Trophoblast cell (in vitro differentiated cells and primary cell): ENCODE measurements at places on chromosomes 6 and 20.

DNA sequence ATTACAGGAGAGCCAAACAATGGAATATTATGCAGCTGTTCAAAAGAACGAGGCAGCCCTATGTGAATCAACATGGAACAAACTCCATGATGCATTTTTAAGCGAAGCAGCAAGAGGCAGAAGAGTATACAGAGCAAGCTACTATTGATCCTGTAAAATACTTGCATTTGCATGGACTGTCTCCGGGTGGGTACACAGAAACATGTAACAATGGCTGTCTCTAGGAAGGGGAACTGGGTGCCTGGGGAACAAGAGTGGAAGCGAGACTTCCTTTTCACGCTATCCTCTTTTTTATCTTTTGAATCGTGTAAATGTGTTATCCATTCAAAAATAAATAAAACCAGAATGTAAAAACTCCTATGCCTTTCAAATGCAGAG, 93.3 kb upstream of the SIRPA start:
- no peak for DNase-seq

- DNase-seq, result no peak
These were observed 172.1 kb upstream of the OLIG3 start for GRCh38 chr6:137666202-137666774.

DNA sequence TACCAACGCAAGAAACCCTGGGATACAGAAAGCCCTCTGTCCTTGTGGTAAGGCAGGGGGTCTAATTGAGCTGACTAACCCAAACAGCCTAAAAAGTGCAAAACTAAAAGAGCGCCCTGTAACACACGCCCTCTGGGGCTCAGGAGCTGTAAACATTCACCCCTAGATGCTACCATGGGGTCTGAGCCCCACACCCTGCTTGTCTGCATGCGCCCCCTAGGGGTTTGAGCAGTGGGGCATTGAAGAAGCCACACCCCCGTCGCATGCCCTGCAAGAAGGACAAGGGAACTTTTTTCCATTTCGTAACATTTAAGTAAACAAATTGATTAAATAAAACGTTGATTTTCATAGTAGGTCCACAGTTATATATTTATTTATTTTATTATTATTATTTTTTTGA, 616.9 kb upstream of the MAN1A1 start:
- DNase-seq, result no peak

GRCh38 chr6:15876406-15876805, 213.6 kb upstream of the DTNBP1 start:
- no peak for DNase-seq

DNA sequence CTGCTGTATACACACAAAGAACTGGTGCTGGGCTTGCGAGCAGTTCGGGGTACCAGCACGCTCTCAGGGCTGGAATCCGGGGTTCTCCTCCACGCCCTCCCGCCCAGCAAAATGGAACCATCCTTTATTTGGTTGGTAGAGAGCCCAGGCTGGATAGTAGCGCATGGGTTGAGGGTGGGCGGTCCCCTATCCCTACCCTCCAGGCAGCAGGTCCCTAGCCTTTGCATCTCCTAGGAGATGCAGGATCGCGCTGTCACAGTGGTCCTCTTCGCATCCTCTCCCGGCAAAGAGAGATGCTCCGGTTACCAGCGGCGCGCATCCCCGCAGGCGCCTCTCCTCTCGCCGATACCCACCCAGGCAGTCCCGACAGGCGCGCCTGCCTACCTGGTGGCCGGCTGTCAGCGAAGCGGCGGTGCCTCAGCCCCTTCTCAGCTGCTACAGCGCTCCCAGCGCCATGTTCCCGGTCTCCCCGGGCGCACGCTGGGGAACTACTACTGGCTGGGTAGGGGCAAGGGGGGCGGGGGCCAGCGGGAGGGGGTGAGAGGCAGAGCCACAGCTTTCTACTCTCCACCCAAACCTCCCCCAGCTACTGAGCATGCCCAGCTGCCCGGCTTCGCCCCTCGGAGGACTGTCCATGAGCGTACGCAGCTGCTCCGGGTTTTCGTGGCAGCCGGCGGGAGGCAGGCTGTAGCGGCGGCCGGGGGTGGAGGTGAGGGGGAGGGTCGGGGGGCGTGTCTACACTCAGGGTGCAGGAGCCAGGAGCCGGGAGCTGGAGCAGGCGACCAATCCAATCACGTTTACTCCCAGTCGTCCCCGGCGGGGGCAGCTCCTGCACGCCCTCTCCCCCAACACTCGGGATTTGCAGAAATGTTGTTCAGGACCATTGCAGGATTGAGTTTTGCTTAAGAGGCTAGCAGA, at the start of gene PAK5:
Gene PAK5, minus strand, starts transcription at position 699 of the 918 bp plus-strand sequence. CDS start 194,748 bp downstream, outside the sequence.
- no peak for DNase-seq

DNA sequence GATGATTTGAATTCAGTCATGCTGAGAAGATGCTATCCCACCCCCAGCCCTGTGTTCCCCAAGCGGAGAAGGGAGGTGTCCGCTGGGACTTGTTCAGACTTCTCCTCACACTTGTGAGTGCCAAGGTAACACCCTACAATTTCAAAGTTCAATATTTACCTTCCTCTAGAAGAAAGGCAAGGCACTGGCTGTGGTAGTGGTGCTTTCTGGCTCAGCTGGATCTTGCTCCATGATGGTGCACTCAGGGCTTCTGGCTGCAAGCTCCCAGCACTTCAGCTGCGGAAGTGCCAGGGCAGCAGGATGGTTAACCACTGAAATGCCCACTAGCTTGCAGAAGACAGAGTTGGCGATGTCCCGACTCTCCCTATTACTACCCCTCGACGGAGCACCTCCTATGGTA, 135.4 kb downstream of the MTFR2 start:
- no peak for DNase-seq

DNA sequence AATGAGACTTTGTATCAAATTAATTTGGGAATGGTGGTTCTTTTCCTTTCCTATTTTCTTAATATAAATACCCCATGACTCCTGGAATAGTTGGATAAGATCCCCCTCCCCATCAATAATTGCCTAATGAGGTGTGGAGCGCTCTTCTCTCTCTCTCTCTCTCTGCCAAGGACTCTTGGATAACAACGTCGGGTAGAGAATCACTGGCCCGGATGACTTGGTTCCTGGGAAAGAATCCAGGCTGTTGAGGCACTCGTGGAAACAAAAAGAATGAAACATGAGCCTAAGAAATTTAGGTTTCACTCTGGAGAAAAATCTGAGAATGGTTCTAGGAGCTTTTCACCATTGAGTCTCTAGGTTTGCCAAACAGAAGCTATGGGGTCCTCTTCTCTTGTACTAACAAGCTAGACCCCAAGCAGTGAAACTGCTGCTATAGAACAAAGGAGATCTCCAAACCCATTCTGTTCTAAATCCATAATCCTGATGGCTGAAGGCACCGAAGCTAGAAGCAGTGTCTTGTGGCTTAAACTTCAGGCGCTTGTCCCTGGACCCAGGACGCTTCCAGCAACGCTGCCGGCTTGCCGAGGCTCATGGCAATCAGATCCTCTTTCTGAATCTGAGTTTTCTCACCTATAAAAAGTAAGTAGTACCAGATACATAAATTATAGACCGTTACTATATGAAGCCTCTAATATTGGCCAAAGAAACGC, 241.6 kb upstream of the BTBD3 start:
- DNase-seq, result no peak

DNA sequence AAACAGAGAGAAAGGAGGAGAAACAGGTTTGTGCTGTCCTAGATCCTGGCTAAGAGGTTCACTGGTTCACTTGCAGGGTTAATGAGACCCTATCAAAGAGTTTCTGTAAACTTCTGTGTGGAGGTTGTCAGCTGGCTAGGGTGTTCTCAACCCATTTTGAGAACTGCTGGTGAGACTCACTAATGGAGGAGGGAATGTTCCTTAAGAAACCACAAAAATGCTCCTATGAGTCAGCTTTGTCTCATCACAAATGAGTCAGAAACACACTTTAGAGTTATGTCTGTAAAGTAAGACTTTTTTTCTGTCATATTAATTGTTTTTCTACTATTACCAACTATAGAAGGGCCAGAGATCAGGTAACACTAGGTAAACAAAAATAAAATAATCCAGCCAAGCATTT, 884.4 kb downstream of the PHF3 start:
- DNase-seq, result peak; percentile 57

DNA sequence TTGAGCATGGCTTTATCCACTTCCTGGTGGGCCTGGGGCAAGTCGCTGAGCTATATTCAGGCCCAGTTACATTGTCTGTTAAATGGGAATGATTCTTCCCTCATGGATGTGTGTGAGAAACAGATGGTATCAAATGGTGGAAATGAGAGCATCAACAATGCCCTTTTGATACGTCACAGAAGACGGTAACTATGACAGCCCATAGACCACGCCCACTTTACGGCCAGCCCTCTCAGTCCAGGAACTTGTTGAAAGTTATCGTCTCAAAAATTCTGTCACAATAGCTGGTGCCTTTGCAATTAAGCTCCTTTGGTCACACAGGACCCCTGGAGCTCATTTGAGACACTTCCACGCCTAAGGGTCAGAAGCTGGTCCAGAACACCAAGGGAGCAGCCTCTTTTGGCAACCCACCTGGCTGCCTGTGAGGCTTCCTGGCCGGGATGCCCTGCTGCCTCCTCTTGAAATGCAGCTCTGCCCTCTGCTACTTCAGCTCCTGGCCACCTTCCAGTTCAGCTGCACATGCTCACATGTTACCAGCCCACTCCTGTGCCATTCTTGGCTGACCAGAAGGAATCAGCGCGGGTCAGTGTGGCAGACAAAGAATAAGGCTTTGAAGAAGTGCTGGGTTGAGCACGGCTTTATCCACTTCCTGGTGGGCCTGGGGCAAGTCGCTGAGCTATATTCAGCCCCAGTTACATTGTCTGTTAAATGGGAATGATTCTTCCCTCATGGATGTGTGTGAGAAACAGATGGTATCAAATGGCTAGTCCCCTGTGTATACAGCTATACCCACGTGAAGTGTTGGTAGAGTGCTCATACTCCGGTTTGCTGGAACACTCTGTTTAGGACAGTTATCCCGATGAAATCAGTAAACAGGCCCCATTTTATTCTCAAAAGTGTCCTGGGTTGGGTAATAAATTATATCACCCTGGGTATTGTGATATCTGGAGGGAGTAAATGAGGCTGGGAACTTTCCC, 199.2 kb upstream of the SUPT3H start:
- no peak for DNase-seq

DNA sequence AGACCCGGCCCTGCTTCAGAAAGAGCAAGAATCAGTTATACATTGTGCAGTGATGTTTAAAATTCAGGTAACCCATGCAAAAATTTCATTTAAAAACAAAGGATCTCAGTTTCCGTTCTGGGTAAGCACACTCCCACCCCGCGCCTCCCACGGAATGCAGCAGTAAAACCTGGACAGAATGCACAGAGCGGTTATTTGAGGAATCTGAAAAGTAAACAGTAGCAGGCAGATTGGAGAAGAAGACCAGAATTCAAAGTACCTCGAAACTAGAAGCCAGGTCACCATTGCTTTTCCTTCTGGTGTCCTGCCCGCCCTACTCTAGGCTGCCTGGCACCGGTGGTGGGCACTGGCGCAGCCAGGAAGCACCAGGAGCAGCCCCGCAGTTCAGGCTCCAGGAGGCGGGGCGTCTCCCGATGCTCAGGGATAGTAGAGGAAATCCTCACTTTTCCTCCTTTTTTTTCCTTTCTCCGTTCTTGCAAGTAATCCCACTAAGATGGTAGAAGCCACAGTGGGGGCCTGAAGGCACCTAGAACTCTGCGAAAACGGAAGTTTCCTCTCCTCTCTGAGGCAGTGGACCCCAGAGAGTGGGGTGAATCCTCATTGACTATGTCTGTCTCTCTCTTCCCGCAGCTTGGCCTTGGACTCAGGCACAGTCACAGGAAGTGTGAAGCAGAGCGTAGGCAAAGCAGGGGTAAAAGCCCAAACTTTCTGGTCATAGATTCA, 28.3 kb downstream of the METTL24 start:
- DNase-seq, result no peak

DNA sequence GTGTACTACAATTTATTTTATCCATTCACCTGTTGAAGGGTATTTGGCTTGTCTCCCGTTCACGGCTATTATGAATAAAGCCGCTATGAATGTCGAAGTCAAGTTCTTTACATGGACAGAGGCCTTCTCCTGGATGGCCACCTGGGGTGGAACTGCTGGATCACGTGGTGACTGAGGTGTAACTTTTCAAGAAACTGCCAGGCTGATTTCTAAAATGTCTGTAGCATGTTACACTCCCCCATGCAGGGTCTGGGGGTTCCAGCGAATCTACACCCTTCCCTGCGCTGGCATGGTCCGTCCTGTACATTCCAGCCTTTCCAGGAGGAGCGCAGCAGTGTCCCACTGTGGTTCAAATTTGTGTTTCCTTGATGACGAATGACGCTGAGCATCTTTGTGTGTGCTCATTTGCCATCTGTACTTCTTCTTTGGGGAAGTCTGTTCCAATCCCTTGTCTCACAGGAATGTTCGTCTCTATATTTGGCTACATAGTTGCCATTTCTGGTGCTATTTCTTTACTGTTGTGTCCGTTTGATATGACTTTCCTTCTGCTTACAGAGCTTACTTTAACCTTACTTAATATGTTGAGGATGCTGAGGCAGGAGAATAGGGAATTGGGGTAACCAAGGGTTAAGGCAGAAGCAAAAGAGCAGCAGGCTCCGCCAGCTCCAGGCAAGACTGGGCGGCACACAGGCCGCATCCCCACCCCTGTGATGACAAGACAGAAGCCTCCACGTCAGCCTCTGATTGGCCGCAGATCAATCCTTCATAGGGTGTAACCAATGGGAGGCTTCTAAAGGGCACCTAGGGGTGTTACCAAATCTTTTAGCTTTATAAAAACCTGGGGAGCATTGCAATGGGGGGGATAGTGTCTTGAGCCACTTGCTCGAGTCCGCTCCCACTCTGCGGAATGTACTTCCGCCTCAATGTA, 106.6 kb downstream of the TAF4 start:
- DNase-seq, result no peak

DNA sequence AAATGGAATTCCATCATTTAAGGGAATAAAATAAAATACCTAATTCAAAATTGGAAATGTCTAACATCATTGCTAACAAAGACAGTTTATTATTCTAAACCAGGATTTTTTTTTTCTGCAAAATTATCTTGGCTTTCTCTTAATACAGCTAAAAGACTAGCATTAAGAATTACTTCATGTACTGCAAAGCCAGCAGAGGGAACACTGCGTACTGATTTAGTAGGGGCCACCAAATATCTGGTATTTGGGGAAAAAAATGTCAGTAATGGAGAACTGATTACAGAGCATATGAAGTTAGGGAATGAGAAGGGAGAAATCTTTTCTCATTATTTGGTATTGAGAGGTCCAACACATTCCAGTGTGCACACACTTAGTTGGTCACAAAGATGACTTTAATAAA, 3.2 kb upstream of the SOX4 start:
- DNase-seq, result no peak

GRCh38 chr6:35311390-35312075, 13.9 kb downstream of the DEF6 start:
- DNase-seq, result no peak

GRCh38 chr6:145070791-145071190, 664.5 kb downstream of the EPM2A start:
- peak; percentile 76 for DNase-seq

GRCh38 chr6:13487122-13488014, at the start of gene GFOD1:
Gene GFOD1, minus strand, starts transcription at chr6:13487600. Its CDS starts 710 bp downstream, at chr6:13486890.
- peak; percentile 77 for DNase-seq

DNA sequence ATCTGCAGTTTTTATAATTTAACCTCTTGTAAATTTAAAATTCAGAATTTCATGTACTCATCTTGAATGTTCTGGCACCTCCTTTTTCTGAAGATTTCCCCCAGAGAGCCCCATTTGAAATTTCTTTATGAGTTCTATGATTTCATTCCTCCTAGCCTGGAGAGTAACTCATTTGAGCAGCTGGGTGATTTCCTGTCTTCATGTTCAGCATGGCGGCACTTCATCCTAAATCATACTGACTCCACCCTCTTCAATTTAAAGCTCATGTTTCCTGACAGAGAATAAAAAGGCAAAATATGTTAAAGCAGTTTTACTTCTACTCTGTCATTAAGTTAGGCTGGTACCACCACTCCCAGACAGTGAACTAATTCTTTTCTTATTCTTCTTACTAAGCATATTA, 250.9 kb upstream of the POU3F2 start:
- DNase-seq, result no peak
